ENCODE measurements at places on chromosomes 12 and 14. TPM values are rescaled to one million over a fixed set of nuclear protein-coding genes. Genes with fewer than 3 reads are reported as not detected.

Gene CEP170B
- 22.7 TPM for total RNA-seq

Gene TAS2R7
- total RNA-seq, result not detected

Gene SMAGP
- 17.6 TPM for total RNA-seq

Gene GNB3
- total RNA-seq, result 11.6 TPM

Gene BIN2
- total RNA-seq, result 1.5 TPM

Gene APOF
- total RNA-seq, result not detected

Gene CBX5
- 103 TPM for total RNA-seq

Gene TSPAN31
- total RNA-seq, result 43.9 TPM

Gene PARP2
- total RNA-seq, result 25.0 TPM

Gene RDH16
- 0.24 TPM for total RNA-seq

Gene VIPAS39
- total RNA-seq, result 15.0 TPM

Gene LMNTD1
- 0.35 TPM for total RNA-seq

Gene FOXA1
- 0.12 TPM for total RNA-seq

Gene HSPA2
- 12.9 TPM for total RNA-seq

Gene KRT79
- total RNA-seq, result not detected

Gene PTGER2
- 0.86 TPM for total RNA-seq

Gene LRIG3
- total RNA-seq, result 30.6 TPM

Gene LRRC43
- total RNA-seq, result 1.5 TPM

Gene TMEM253
- 0.25 TPM for total RNA-seq

Gene IFT43
- total RNA-seq, result 48.8 TPM

Gene MYF6
- total RNA-seq, result not detected
